Lung (tissue), 17 donors: ENCODE measurements at places on chromosomes 2 and 18.
A peak's percentile ranks its signal among the peaks of the same experiment; 100 is the strongest.

DNA sequence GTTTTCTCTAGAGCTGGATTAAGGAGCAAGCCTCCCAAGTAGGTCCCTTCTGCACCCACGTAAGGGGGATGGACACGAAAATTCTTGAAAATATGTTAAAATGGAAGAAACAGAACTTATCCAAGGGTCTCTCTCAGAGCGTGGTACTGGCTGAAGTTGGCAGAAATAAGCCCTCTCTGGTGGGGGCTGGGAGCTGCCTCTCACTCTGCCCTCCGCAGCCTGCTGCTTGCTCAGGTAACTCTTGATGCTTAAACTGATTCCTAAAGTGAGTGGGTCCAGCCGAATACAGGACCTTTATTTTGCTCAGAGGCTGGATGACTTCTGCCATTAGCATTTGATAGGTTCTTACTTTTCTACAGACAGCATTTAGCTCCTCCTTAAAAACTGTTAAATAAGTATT, 78.1 kb downstream of the SPHKAP start:
- DNase-seq: no peak

- no peak for DNase-seq
These were observed 675.5 kb upstream of the SLC8A1 start for GRCh38 chr2:41127351-41127750.

DNA sequence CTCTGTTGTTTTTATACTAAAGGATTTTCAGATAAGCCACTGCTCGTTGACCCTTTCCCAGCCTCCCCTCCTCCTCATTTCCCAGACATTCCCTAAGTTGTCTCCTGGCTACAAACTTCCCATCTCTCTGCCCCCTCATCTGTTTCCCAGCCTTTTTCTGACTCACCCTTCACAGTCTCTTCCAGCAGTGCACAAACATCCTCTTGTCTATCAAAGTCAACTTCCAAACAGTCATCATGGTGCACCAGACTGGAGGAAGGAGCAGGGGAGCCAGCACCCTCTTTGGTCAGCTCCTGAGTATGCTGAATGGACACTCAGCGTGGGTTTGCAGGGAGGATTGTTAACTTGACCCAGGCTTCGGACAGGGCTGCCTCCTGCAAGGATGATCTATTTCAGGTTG, 26.6 kb upstream of the SPRED2 start:
- DNase-seq: no peak

DNA sequence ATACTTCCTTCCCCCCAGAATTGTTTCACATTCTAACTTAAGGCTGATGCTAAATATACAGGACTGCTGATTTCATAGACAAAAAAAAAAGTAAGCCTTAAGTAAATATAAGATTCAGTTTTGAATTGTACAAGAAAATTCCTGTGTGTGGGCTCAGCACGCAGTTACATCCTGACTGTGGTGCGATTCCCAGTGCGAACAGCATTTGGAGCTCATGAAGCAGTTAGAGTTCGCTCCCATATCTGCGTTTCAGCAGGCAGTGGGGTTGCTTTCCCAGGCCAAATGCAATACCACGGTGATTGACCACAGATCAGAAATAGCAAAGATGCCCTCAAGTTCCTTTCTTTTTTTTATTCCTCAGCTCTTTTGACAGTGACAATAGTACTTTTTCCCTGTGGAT, 75.6 kb downstream of the SATB2 start:
- no peak for DNase-seq

DNA sequence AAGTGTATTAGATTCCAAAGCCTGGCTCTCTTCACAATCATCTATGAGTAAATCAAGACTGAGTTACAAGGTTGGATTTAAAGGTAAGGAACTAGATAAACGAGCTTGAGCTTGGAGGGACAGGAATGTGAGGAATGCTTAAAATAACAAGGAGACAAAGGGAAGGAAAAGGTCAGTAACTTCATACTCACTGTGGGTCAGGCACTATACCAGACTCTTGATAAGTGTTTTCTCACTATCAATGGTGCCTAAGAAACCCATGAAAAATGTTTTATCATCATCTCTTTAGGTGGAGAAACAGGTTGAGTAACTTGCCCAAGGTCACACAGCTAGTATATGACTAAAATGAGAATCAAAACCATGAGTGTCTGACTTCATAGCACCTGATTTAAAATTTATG, 212.1 kb downstream of the CDH2 start:
- DNase-seq: no peak

DNA sequence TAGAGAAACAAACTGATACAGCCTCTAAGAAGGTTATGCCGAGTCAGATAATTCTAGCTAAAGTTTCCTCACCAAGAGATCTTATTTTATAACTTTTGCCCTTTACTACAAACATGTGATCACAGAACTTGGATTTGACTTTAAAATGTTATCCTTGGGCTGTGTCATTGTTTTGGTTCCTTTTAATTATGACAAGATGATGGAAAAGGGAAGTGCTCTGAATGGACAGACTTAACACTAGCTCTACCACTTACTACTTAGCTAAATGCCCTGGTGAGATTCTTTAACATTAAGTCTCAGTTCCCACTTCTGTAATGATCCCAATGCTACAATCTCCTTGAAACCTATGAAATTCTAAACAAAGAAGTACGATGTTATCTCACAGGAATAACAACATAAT, 69.9 kb downstream of the RTTN start:
- no peak for DNase-seq

GRCh38 chr18:62372156-62372555, 47.0 kb downstream of the TNFRSF11A start:
- DNase-seq: no peak

DNA sequence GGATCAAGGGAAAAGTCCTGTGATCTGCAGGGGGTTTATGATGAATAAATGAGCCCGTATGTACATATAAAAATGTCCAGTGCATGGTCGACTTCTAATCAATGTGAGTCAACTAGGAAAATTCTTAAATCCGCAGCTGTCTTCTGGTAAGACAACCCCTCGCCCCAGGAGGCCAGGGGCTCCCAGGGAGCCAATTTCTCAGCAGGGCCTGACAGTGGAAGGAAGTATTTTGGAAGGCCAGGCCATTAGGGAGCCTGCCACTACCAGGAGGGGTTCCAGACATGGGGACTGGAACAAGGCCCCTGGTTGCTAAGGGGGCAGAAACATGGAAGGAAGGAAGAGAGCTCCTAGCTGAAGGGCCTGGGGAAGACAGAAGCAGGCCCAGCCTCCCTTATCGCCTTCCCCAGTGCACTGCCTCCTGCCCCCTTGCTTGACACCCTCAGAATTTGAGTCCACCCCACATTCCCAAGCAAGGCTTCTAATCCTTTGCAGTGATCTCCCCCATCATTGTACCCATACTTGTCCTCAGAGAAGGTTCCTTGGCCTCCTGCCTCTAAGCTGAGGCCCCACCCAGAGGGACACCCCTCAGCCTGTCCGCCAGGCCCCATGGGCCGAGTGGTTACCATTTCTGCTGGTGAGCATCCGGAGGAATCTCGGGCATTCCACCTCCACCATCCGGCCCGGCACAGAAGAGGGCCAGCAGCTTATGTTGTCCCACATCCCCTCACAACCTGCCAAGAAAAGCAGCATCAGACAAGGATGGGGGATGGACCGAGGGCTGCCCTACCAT, 45.9 kb downstream of the SCTR start:
- DNase-seq: no peak

- DNase-seq: no peak
These were observed 146.0 kb upstream of the PGAP1 start for GRCh38 chr2:197072533-197072932.

DNA sequence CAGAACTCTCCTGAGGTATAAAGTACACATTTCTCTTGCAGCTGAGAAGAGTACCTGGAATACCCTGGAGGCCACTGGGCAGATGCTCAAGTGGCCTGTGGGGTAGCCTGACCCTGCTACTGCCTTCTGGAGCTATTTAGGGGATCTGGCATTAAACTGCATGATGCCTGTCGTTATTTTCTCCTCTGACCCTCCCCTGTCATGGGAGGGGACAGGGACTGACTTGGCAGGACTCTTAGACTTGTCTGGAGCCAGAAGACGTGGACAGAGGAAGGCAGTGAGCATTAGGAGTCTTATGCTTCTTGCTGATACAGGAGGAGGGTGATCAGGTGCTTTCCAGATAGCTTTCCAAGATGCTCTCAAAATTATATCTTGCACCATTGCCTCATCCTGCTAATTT, 24.8 kb downstream of the CNRIP1 start:
- DNase-seq: no peak

DNA sequence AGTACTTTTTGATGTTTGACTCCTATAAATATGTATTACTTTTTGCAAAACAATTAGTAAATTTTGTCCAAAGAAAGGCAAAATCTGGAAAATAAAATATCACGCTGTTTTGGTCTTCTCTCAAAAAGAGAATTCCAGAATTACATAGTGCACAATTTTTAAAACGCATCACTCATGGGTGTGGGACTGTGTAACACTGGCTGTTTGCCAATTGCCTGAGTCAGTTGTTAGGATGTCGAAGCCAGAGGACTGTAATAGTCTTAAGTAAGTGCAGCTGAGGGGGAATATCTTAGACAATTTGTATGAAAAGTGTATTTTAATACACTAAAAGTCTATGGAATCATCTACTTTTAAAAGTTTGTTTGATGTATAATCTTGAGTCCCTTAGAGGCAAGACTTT, 24.1 kb upstream of the EPHA4 start:
- no peak for DNase-seq

GRCh38 chr2:15874854-15875804, 65.2 kb upstream of the MYCN start:
- DNase-seq: no peak

DNA sequence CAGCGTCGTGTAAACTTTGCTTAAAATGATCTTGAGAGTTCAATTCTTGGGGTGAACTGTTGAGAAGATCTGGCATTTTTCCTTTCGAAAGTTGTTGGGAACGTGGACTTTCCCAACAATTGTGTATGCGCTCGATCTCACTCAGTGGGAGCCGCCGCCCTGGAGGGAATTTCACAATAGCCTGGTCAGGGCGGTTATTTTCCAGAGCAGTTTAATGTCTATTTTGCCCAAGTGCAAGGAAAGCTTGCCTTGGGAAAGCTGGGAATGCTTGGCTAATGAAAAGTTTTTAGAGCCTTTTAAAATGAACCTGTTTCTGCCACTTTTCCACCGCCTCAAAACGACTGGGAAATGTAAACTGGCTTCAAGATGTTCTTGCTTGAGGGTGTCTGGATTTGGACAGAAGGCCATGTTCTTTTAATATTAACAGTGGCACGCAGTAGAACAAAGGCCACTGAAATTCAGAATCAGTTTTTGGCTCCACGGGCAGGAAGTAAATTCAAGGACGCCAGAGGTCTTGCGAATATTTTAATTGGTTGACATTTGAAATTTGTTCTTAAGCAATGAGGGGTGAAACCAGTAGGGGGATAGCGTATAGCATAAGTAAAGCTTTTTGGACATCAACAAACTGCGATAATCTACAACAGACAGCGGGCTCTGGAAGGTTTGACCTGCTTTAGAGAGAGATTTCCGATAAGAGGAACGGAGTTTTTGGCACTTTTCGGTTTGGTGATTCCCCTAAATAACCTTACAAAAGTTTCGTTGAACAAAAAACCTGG, 1.2 kb downstream of the CFLAR start:
- peak; percentile 90 for DNase-seq

- DNase-seq: no peak
These were observed 41.3 kb upstream of the ITM2C start for GRCh38 chr2:230823264-230823964.

DNA sequence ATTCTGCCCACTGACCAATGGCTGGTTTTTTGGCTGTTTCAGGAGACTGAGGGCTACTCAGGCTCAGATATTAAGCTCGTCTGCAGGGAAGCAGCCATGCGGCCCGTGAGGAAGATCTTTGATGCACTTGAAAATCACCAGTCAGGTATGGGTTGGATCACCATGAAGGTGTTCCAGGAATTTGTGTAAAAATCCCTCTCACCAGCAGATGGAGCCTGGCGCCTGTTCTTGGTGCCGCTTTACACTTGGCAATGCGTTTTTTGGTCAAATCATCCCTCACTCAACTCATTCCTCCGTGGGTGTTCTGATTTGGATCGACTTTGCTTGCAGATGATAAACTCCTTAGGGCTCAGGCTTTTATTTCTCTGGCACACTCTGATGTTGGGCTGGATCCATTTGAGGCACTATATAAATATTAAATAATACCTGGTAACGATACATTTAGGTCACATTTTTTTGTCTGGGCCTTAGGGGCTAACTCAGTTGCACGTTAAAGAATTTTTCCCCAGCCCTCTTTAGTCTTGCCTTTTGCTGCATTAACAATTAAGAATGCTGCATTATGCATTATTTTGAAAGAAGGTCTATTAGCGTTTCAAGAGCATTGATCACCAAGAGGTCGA, 50.0 kb downstream of the HDHD2 start:
- DNase-seq: peak; percentile 70

DNA sequence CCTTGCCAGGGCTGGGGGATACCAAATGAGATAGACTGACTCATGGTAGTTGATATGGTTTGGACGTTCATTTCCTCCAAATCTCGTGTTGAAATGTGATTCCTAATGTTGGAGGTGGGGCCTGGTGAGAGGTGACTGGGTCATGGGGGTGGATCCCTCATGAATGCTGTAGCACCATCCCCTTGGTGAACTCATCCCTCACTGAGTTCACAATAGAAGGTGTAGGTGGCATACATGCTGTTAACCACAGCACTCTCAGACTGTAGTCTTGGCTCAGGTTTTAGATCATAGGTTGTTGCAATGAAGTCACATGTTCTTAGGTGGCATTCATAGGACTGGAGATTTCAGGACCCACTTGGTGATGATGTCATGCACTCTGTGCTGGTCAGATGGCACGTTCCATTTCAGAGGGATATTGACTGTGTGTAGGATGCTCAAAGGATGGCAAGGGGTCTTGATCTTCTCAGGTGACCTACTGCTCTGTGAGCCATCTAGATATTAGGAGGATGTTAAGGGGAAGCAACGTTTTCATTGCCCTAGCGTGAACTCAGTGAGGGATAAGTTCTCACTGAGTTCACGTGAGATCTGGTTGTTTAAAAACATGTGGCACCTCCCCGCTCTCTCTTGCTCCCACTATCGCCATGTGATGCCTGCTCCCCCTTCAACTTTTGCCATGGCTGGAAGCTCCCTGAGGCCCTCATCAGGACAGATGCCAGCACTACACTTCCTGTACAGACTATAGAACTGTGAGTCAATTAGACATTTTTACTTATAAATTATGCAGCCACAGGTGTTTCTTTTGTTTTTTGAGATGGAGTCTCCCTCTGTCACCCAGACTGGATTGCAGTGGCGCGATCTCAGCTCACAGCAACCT, 73.8 kb upstream of the ACAA2 start:
- no peak for DNase-seq

- DNase-seq: peak; percentile 21
These were observed 7.4 kb downstream of the DYSF start for GRCh38 chr2:71460595-71461303.
